Suprapubic skin (tissue), 4 donors: ENCODE measurements at places on chromosomes 6 and 20. TPM values are rescaled to one million over a fixed set of nuclear protein-coding genes. Genes with fewer than 3 reads are reported as not detected.

SMOC2 gene
- total RNA-seq, result 20.2 TPM

SLC17A3 gene
- not detected for total RNA-seq

- H3K4me1 ChIP-seq, result peaks cover 48% of the 10 kb centered on the region
- no peaks in the 10 kb centered on the region for H3K36me3 ChIP-seq
- H3K27ac ChIP-seq, result no peak overlapping the region
- H3K27me3 ChIP-seq, result peaks cover 11% of the 10 kb centered on the region
- DNase-seq, result no peak
Measured at GRCh38 chr20:64057628-64058498, 5.1 kb upstream of the TCEA2 start.

GRCh38 chr6:150452428-150453243, 83.8 kb downstream of the IYD start:
- H3K36me3 ChIP-seq, result no peaks in the 10 kb centered on the region
- no peak for DNase-seq
- H3K27ac ChIP-seq, result no peak overlapping the region
- no peaks in the 10 kb centered on the region for H3K4me1 ChIP-seq
- H3K4me3 ChIP-seq, result no peak overlapping the region
